ENCODE measurements at places on chromosomes 7 and 10. TPM values are rescaled to one million over a fixed set of nuclear protein-coding genes. Genes with fewer than 3 reads are reported as not detected.

GRCh38 chr10:122473116-122473515 lies 11.8 kb downstream of the HTRA1 start:
- DNase-seq = no peak

- no peak for DNase-seq
Observed at GRCh38 chr10:22733992-22734391, 19.6 kb upstream of the PIP4K2A start.

GPR158 gene
- not detected for total RNA-seq

- DNase-seq = no peak
Observed at GRCh38 chr7:6477318-6477660, 29.5 kb upstream of the DAGLB start.

AKR1C8 gene
- total RNA-seq = not detected

DNA sequence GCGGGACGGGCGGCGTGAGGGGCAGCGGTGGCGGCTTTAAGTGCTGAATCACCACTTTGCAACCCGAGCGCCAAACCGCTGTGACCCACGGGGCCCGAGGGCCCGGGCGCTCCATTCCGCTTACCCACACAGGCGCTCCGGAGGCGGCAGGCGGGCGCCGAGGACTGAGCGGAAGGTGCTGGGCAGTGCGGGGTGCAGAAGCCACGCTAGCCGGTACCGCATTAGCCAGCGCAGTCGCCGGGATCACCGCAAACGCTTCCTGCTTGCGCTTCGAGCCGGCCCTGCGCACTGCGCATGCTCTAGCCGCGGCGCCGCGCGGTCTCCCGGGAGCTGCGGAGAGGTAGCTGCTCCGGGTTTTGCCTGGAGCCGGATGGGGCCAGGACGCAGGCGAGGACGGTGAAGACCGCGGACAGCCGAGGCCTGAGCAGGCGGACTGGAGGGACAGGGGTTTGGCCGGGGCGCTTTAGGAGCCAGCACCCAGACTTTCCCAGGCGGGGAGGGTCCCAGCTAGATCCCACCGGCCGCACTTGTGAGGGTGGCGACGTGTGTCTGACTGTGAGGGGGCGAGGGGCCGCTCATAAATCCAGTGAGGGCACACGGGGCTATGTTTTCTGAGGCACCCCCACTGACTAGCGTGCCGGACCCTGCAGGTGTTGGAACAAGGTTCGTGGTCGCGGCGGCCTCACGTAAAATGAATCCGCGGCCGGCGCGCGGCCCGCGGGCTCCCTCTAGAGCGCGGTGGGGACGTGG lies at the start of gene IDE:
Gene IDE (minus strand): TSS at position 296 of the 750 bp plus-strand sequence. CDS start 74 bp downstream, at position 222.
- DNase-seq = peak; percentile 80

GRCh38 chr10:14009371-14010100 lies 321.2 kb downstream of the FRMD4A start:
- DNase-seq = no peak

- DNase-seq = no peak
Observed at GRCh38 chr10:120409816-120410215, 47.2 kb upstream of the PLPP4 start.

HOXA2 gene
- not detected for total RNA-seq

GRCh38 chr10:120260456-120260855 lies 196.6 kb upstream of the PLPP4 start:
- DNase-seq = no peak

GRCh38 chr10:130864961-130865818 lies 446.3 kb downstream of the TCERG1L start:
- DNase-seq = no peak

PRKCQ gene
- total RNA-seq = 0.60 TPM
